ENCODE measurements at places on chromosomes 3 and 15.

DNA sequence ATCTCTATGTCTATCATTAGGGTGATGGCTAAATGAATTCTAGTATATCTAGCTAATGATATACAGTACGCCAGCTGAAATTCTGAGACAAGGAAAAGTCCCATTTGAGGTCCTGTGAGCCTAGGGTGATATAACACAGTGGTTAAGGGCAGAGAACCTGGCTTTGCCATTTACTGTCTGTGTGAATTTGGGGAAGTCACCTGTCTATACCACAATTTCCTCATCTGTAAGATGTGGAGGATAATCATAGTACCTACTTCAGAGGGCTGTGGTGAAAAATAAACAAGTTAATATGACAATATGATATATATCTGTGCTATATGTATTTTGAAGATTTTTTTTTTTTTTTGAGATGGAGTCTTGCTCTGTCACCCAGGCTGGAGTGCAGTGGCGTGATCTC is 9.8 kb upstream of the ANKDD1A start:
- no peak for DNase-seq

DNA sequence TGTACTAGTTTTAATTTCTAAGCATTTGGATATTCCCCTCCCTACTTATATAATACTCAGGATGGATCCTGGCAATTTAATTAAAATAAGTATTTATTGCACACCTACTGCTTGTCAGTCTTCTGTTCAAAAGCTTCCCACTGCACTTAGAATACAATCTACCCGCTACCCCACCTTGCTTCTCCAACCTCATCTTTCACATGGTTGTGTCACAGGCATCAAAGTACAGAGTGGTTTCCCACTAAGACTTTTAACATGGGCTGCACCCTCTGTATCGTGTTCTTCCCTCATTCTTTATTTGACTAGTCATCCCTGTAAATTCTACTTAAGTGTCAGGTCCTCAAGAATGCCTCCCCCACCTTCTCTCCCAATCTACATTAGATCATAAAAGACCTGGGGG is 35.0 kb downstream of the RIOX2 start:
- no peak for DNase-seq

DNA sequence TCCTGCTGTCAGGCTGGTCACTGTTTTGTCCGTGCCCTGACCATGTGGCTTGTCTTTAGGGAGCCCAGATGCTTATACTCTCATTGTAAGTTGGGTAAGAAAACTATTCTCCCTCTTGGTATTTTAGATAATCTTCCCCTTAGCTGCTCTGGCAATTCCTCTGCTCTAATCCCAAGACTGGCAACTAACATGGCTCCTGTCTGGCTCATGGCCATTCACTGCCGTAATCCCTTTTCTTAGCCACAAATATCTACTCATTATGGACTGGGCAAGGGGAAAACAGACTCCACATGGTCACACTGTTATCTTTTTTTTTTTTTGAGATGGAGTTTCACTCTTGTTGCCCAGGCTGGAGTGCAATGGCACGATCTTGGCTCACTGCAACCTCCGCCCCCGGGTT is 38.8 kb downstream of the TYRO3 start:
- no peak for DNase-seq

DNA sequence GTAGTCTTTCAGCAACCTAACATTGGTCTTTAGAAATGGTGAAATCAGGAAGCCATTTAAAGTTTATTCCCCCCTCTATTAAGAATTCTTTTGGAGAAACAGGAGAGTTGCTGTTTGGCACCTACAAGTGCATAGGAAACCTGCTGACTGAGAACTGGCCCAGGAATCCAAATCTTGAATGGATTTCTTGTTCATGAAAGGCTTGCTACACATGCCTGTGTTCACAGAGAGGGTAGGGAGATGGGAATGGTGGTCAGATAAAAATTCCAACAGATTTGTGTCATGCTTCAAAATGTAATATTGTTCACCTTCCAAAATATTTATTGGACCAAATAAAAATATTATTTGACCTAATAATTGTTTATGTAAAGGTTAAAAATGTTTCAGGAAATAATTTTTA is 24.2 kb upstream of the ZPLD1 start:
- no peak for DNase-seq

- DNase-seq, result no peak
These were observed 23.9 kb upstream of the RYK start for GRCh38 chr3:134274571-134274970.

- no peak for DNase-seq
These were observed 3.5 kb upstream of the PPIB start for GRCh38 chr15:64166102-64166890.

DNA sequence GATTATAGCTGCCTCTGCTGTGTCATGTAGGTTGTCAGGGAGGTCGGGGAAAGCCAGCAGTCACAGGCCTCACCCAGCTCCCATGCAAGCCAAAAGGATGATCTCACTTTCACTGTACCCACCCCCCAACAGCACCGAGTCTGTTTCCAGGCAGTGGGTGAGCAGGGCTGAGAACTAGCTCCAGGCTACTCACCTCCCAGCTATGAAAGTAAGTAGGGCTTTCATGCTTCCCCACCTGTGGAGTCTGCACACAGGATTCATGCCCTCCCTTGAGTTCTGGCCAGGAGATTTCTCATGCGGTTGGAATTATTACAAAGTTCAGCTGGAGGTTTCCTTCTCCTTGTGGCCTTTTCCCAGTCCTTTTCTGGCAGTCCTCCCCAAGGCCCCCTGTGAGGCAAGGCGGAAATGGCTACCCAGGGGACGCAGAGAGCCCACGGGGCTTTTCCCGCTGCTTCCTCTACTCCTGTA is 356.2 kb downstream of the SV2B start:
- DNase-seq, result peak; percentile 78

DNA sequence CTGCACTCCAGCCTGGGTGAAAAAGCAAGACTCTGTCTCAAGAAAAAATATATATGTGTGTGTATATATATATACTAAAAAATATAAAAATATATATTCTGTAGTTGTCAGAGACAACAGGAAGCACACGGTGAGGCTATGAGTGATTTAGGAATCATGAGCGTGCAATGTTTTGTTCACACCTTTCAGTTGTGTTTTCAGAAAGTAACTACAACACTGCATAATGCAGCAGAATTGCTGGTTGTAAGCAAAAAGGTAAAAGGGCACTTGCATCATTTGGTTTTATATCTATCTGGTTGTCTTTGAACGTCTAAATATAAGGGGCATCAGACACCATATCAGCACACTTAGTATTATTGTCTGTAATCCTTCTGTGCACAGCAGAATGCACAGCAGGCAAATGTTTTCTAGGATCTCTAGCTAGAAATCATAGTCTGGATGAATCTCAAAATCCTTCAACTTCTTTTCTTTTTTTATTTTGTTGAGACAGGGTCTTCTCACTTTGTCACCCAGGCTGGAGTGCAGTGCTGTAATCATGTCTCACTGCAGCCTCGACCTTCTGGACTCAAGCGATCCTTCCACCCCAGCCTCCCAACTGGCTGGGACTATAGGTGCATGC is 44.8 kb downstream of the CCR3 start:
- DNase-seq, result no peak

DNA sequence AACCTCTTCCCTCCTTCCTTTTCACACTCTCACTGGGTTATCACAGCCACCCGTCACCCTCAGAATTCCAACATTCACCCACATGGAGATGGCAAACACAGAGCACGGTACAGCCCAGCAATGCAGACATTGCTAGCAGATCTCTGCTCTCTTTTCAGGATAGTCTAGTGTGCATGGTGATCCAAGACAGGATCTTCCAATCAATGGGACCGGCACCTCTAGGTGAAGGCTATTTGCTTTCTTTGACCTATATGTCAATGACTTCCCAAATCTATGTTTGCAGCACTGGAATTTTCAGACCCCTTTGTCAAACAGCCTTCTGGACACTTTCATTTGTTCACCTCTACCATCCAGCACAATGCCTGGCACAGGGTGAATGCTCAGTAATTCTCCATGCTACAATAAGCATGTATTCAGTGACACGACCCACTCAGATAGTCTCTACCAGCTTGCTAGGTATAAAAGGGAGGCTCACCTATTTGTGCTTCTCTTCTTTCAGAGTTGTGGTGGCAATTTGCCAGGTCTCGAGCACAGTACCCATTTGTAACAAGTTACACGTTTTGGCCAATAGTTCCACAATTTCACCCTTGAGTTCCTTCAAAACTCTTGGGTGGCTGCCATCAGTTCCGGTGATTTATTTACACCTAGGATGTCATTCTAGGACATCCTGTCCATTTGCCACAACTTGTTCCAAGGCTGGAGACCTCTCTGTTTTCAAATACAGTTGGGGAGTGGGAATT is 279.1 kb upstream of the ICE2 start:
- DNase-seq, result no peak

DNA sequence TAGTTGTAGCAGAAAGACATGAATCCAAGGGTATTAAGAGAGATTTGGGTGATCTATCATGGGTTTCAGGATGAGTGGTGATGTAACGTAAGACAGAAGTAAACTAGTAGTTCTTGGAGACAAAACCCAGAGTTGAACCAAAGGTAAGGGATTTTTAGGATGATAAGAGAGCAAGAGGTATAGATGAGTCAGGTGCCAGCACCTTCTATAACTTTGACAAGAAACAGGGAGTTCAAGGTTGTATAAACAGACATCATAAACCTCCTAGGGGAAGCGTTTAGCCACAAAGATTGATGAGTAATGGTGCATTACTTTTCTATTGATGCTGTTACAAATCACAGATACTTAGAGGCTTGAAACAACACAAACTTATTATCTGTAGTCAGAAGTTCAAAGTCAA is 447.3 kb upstream of the ARHGEF26 start:
- no peak for DNase-seq

DNA sequence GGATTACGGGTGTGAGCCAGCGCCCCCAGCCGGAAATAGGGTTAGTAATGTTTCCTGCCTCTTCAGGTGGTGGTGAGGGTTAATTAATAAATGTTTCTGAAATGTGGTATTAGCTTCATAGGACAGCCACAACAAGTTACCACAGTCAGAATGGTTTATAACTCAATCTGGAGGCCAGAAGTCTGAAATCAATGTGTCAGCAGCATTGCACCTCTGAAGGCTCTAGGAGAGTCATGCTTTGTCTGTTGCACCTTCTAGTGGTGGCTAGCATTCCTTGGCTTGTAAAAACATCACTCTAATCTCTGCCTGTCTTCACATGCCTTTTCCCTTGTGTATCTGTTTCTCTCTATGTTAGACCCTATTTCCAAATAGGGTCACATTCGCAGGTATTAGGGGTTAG is 7.8 kb upstream of the RPSA start:
- no peak for DNase-seq

DNA sequence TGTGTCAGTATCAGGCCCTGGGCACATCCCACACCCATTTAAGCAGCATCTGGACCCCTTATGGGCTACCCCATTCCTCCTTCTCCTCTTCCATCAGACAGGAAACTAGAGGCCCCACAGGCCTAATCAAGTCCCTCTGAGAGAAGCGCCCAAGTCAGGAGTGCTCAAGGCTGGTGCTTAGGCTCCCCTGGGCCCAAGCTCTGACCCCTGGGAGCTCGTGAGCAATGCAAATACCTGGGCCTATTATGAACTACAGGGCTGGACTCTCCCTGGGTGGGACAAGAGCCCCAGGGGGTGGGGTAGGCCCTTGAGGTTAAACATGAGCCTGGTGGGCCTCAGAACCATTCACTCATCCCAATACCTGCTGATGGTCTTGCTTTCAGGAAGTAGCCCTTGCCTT is 57.4 kb downstream of the SEMA3G start:
- DNase-seq, result no peak

DNA sequence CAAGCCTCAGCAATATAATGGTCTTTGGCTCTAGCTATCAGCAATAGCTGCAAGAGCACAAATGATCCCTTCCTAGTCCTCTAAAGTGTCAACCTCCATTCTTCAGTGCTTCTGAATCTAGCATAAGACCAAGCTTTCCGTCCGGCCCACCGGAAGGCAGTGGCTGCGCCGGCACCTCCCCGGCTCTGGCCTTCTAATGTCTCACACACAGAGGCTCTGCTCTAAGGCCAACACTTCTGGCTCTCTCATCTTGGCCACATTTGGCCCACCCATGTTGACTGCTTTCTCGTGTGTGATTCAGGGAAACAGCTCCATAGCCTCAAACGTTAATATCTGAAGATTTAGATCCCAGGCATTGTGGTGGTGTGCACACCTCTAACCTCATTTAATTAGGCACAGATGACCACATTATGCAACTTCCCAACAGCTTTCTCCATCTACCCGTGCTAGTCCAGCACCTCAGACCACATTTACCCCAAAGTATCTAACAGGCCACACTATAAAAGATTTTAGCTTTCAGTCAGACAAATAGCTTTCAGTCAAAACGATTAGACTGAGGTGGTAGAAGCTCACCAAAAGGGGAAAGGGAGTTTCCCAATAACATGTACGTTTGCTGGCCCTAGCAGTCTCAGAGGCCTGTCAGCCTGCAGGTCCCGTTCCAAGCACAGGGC is 19.3 kb downstream of the SLC51A start:
- DNase-seq, result no peak

- DNase-seq, result no peak
These were observed 32.5 kb downstream of the PLXNA1 start for GRCh38 chr3:127015282-127016042.

- DNase-seq, result no peak
These were observed 99.4 kb upstream of the TSC22D2 start for GRCh38 chr3:150308481-150309256.

- DNase-seq, result no peak
These were observed 12.4 kb upstream of the ZNF770 start for GRCh38 chr15:35000511-35000910.

GRCh38 chr3:168124791-168125190 is 29.1 kb upstream of the GOLIM4 start:
- DNase-seq, result no peak

- no peak for DNase-seq
These were observed 95.1 kb downstream of the TP63 start for GRCh38 chr3:189726277-189726676.

GRCh38 chr3:101703169-101703568 is 16.7 kb upstream of the RPL24 start:
- DNase-seq, result no peak

DNA sequence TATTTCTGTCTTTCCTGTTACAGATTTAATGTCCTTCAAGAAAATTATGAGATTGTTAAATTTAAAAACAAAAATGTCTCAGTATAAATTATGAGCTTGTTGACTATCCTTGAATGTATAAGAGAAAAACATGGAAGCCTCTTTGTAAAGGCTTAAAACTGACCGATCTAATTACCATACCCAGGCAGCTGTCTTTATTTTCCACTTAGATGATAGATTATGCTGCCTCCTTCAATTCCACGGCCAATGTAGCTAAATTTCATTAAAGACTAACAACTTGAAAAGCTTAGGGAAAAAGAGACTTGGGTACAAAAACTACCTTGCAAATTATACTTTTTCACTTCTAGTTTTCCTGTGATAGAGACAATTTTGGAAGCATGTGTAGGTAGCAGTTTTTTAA is 88.3 kb downstream of the ATP10A start:
- DNase-seq, result no peak
